ENCODE measurements at places on chromosomes 3 and 15.
A peak's percentile ranks its signal among the peaks of the same experiment; 100 is the strongest.

- no peaks in the 10 kb centered on the region for H3K27me3 ChIP-seq
- peak overlapping the region; percentile 64 for H3K4me3 ChIP-seq
- H3K4me1 ChIP-seq, result peaks cover 8% of the 10 kb centered on the region
- H3K36me3 ChIP-seq, result no peaks in the 10 kb centered on the region
Observed at GRCh38 chr3:156825795-156826143, 384 bp upstream of the LEKR1 start.

- H3K4me1 ChIP-seq, result no peaks in the 10 kb centered on the region
- DNase-seq, result peak; percentile 46
- no peaks in the 10 kb centered on the region for H3K36me3 ChIP-seq
Observed at GRCh38 chr15:45523166-45523460, 558 bp upstream of the SLC30A4 start.

DNA sequence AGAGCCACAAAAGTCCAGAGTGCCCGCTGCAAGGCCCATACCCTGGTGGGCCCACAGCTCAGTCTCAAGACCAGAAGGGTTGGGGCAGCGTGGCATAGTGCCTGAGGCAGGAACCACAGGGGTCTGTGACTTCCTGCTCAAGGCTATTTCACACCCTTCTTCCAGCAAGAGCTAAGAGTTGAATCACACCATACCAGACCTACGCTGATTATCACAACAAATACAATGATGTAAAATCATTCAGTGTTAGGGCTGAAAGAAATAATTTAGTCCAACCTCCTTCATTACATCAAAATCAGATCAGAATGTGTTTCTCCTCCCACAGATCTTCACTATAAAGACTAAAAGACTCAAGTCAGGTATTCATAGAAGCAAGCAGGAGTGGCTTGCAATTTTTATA, 27.8 kb upstream of the ST8SIA2 start:
- H3K36me3 ChIP-seq, result no peaks in the 10 kb centered on the region
- no peaks in the 10 kb centered on the region for H3K4me1 ChIP-seq
- no peak overlapping the region for H3K27ac ChIP-seq
- no peak for DNase-seq
- no peaks in the 10 kb centered on the region for H3K27me3 ChIP-seq

DNA sequence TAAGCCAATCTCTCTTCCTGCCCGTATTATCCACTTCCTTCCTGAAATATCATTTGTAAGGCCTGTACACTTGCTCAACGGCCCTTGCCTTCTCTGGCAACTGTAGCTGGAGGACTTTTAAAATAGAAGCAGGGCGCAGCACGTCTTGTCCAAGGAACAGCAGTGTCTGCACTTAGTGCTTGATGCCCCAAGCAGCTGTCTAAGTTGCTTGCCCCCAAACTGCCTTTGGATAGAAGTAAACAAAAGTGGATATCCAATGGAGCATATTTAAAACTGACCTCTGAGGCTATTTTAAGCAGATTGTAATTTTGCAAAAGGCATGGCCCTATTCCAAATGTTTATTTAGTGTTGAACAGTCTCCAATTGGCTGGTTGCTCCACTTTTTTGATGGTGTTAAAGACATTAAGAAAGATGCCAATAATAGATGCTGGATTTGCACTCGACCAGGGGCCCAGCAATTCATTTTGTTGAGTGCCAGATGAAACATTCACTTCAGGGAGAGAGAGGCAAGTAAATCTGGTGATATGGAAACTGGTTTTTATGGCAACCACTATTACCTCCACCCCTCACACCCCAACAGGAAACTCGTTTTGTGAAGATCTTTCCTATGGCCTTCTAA, 526.8 kb upstream of the TBL1XR1 start:
- H3K27ac ChIP-seq, result no peak overlapping the region
- H3K4me1 ChIP-seq, result no peaks in the 10 kb centered on the region
- H3K27me3 ChIP-seq, result no peaks in the 10 kb centered on the region
- H3K36me3 ChIP-seq, result no peaks in the 10 kb centered on the region
- DNase-seq, result peak; percentile 45

- no peaks in the 10 kb centered on the region for H3K4me1 ChIP-seq
- no peak overlapping the region for H3K4me3 ChIP-seq
- no peaks in the 10 kb centered on the region for H3K27me3 ChIP-seq
- no peak overlapping the region for H3K27ac ChIP-seq
Observed at GRCh38 chr3:178302966-178303930, 233.0 kb upstream of the KCNMB2 start.

GRCh38 chr3:45778761-45779201, 17.6 kb downstream of the SLC6A20 start:
- H3K27me3 ChIP-seq, result peaks cover 84% of the 10 kb centered on the region
- H3K27ac ChIP-seq, result no peak overlapping the region
- H3K4me3 ChIP-seq, result no peak overlapping the region
- no peak for DNase-seq
- H3K4me1 ChIP-seq, result peaks cover 2% of the 10 kb centered on the region

DNA sequence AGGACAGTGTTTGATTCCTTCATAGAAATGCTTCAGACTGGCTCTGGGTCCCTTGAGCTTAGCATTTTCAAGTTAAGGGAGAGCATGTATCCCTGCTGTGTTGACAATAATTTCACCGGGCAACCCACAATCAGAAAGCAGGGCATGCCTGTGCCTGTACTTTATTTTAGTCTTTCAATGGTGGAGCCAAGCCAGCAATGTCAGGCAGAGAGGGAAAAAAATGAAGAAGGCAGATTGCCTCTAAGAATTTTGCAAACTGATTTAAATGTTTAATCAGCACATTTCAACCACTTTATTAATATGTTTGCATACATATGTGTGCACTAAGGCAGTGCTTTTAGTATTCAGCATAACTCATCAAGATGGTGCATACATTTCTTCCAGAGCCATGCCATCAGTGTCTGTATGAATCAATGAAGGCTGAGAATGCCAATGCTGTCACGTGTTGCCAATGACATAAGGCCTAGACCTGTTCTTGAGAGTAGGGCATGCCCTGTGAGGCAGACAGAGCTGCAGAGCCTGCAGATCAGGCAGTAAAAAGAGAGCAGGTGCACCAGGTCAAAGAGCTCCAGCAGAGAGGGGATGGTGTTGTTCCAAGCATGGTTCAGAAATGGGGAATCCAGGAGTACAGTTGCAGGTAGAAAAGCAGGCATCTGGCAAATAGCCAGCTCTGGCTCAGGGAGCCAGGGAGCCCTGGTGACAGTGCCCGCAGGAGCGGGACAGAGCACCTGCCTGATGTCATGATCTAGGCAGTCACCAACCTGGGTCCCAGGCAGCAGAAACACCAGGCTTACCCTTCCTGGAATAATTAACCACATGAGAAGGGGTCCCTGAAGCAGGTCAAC, 508.5 kb downstream of the GABRG3 start:
- H3K27me3 ChIP-seq, result no peaks in the 10 kb centered on the region
- H3K4me3 ChIP-seq, result no peak overlapping the region
- no peak for DNase-seq
- no peak overlapping the region for H3K27ac ChIP-seq
- no peaks in the 10 kb centered on the region for H3K36me3 ChIP-seq

DNA sequence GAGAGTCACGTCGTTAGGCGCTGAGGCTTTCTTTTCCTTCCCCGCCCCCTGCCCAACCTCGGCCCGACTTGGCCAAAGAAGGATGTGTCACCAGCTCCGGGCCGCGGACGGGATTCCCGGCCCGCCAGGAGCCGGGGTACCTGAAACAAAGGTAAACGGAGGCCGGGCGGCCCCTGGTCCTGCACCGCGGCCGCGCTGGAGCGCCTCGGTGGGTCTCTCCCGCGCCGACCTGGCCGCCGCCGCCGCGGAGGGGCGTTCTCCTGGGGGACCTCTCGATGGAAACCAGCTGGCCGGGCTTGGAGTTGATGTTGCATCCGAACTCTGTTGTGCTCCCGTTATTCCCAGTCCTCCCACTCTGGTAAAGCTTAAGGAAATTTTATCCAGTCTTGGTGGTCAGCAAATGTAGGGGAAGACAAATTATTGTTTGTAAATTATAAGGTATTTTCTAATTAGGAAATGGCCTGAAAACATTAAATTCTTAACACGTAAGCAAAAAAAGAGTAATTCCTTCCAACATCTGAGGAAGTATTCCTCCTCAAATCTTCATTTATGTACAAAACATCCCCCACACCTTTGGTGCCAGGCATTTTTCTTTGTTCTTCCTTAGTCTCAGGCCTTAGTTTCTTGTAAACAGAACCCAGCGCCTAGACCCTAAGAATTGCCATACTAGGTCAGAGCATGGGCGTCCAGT, 888 bp downstream of the PPP2R3A start:
- H3K36me3 ChIP-seq, result no peaks in the 10 kb centered on the region
- peak; percentile 59 for DNase-seq
- peak overlapping the region; percentile 81 for H3K27ac ChIP-seq
- peak overlapping the region; percentile 87 for H3K4me3 ChIP-seq
- H3K27me3 ChIP-seq, result no peaks in the 10 kb centered on the region
- peaks cover 3% of the 10 kb centered on the region for H3K4me1 ChIP-seq

DNA sequence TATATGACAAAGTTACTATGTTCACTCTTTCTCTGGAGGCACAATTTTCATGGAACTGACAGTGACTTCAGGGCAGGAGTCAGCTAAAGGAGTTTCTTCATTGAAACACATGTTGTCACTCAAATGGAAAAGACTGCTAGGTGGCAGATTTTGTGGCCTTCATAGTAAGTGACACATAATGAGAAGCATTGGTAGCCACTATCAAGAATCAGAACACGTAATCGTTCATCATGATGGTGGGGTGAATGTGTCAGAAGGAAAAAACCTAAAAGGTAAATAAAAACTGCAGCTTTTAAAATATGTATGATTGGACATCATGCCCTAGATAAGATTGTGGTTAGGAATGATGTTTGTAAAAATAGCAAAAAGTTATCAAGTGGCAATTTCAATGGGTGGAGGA, 1491.0 kb downstream of the SI start:
- H3K27me3 ChIP-seq, result no peaks in the 10 kb centered on the region
- H3K4me1 ChIP-seq, result no peaks in the 10 kb centered on the region
- H3K27ac ChIP-seq, result no peak overlapping the region
- no peak overlapping the region for H3K4me3 ChIP-seq
- H3K36me3 ChIP-seq, result no peaks in the 10 kb centered on the region
- no peak for DNase-seq
